GM23338 (cell line): ENCODE measurements at places on chromosomes 3 and 15. TPM values are rescaled to one million over a fixed set of nuclear protein-coding genes. Genes with fewer than 3 reads are reported as not detected.

- no peak for DNase-seq
- H3K27me3 ChIP-seq = no peaks in the 10 kb centered on the region
- H3K4me1 ChIP-seq = no peaks in the 10 kb centered on the region
Observed at GRCh38 chr15:58146749-58147148, 8.6 kb downstream of the AQP9 start.

DNA sequence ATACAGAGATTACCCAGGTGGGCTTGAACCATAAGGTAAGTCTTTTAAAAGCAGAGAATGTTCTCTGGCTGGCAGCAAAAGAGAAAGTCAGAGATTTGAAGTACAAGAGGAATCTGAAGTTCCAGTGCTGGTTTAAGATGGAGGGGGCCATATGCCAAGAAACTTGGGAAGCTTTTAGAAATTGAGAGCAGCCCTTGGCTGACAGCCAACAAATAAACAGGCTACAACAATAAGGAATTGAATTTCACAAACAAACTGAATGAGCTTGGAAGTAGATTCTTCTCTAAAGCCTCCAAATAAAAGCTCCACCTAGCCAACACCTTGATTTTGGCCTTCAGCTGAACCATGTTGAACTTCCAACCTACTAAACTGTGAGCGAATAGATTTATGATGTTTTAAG, 85.7 kb downstream of the TRIM42 start:
- H3K4me1 ChIP-seq = 0 out of 2 replicates have a peak, but pooled peaks cover 6% of the 10 kb centered on the region
- DNase-seq = no peak
- no peak overlapping the region for H3K27ac ChIP-seq
- H3K36me3 ChIP-seq = no peaks in the 10 kb centered on the region
- H3K4me3 ChIP-seq = no peak overlapping the region

GRCh38 chr3:195744437-195744836, 23.7 kb downstream of the MUC20 start:
- no peaks in the 10 kb centered on the region for H3K36me3 ChIP-seq
- no peak for DNase-seq
- no peak overlapping the region for H3K27ac ChIP-seq
- peaks cover 13% of the 10 kb centered on the region for H3K27me3 ChIP-seq
- H3K4me3 ChIP-seq = no peak overlapping the region

DNA sequence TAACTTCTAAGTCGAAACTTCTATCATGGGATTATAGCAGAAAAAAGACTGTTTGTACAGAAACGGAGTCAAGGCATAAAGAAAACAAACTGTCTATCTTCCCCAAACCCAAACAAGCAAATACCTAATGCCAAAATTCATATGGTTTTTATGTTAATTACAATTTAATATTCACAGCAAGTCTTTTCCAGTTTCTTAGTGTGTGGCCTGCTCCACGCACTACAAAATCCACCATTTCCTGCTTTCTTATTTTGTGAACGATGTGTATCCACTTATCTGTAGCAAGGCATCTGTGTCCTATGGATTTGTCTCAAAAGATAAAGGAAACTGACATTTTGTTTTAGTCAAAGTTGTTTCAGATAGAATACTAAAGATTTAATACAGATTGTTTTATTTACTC, 588.0 kb upstream of the CCDC54 start:
- no peak overlapping the region for H3K27ac ChIP-seq
- DNase-seq = no peak
- H3K27me3 ChIP-seq = no peaks in the 10 kb centered on the region
- H3K36me3 ChIP-seq = no peaks in the 10 kb centered on the region

DNA sequence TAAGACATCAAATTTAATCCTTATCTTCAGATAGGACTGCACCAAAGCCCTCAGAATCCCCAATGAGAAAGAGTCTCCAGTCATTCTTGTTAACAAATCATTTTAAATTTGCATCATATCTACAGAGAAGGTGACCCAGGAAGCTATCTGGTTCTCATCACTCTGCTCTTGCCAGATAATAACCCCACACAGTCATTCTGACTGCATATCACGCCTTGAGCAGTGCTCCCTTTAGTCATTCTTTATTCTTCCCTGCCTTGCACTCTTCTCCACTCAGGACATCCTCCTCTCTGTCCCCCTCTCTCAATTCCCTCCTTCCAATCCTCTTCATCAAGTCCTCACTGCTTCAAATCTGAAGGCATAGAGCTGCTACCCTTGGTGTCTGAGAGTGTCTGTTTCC, 83.7 kb upstream of the COL6A6 start:
- no peaks in the 10 kb centered on the region for H3K4me1 ChIP-seq
- DNase-seq = no peak
- no peak overlapping the region for H3K27ac ChIP-seq
- no peaks in the 10 kb centered on the region for H3K36me3 ChIP-seq
- no peaks in the 10 kb centered on the region for H3K27me3 ChIP-seq

GRCh38 chr3:139251529-139251928, 92.3 kb upstream of the MRPS22 start:
- H3K36me3 ChIP-seq = no peaks in the 10 kb centered on the region
- no peak for DNase-seq
- no peak overlapping the region for H3K4me3 ChIP-seq
- H3K27me3 ChIP-seq = no peaks in the 10 kb centered on the region
- H3K4me1 ChIP-seq = no peaks in the 10 kb centered on the region

- H3K4me1 ChIP-seq = peaks cover 16% of the 10 kb centered on the region
- H3K27ac ChIP-seq = no peak overlapping the region
- DNase-seq = no peak
- no peaks in the 10 kb centered on the region for H3K27me3 ChIP-seq
- no peak overlapping the region for H3K4me3 ChIP-seq
Observed at GRCh38 chr3:185250247-185250646, 3.6 kb downstream of the EHHADH start.

DNA sequence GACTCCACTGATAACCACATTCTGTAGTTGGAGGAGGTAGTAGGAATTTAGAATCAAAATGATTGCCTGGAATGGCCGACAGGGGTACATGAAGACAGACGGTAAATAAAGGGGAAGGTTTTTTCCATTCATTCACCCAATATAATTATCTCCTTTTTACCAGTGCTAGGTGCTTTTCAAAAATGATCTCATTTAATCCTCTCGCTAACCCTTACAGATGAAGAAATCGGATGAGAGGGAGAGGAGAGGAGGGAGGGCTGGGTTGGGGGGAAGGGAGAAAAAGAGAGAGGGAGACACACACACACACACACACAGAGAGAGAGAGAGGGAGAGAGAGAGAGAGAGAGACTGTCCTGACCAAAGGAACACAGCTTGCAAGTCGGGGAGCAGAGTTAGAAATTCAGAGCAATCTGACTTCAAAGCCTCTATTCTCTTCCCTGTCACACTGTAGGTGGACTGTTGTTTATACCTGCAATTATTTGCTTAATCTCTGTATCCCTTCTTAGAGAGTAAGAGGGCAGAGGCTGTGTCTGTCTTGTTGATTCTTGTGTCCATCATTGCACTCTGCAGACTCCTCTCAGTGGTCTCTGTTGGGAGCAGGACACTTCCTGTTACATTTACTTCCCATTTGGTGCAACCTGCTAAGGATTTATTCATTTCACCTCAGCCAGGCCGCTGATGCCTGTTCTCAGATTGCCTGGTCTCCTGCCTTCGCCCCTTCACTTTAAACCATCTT, 18.7 kb upstream of the PAQR9 start:
- peak; percentile 29 for DNase-seq
- no peak overlapping the region for H3K4me3 ChIP-seq
- H3K27ac ChIP-seq = no peak overlapping the region
- H3K4me1 ChIP-seq = peaks cover 16% of the 10 kb centered on the region
- H3K36me3 ChIP-seq = no peaks in the 10 kb centered on the region
- no peaks in the 10 kb centered on the region for H3K27me3 ChIP-seq

GRCh38 chr3:129304962-129305222, 26.2 kb downstream of the HMCES start:
- peaks cover 20% of the 10 kb centered on the region for H3K4me1 ChIP-seq
- DNase-seq = no peak

GRCh38 chr3:143031327-143031726, 30.0 kb downstream of the U2SURP start:
- H3K36me3 ChIP-seq = peaks cover 64% of the 10 kb centered on the region; the same call in 1 of the 2 replicates
- DNase-seq = no peak

- H3K27me3 ChIP-seq = no peaks in the 10 kb centered on the region
- peaks cover 31% of the 10 kb centered on the region for H3K4me1 ChIP-seq
- H3K4me3 ChIP-seq = no peak overlapping the region
Observed at GRCh38 chr3:46943237-46944187, 33.0 kb downstream of the CCDC12 start.

DNA sequence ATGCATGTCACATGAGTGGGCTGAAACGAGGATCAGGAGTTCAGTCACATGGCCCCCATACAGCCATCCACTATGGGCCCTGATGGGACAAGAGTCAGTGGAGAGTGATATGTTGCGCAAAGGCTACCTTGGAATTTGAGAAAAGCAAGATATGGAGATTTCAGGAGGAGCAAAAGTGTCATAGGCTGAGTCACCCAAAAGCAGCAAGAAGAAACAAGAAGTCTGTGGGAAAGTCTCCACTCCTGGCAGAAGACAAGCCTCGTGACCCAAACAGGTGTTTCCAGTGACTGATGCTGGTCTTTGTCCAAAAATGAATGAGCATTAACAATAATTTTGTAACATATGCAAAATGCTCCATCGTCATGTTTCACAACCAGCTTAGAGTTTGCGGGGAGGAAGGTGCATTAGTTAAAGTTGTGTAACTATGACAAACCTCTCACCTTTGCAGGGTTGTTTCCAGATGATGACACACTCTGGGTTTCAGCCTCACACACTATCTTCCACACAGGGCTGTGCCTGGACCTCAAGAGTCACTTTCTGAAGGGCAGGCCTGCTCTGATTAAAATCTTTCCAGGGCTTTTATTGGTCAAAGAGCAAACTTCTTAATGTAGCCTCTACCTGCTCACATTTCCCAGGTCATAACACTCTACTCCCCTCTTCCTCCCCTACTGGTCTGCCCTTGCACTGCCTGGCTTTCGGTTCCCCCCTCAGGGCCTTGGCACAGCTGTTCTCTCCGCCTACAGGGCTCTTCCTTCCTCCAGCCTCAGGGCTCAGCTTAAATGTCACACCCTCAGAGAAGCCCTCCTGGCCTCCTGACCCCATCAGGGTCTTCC, 3.9 kb upstream of the DNASE1L3 start:
- no peaks in the 10 kb centered on the region; the same call in 1 of the 2 replicates for H3K4me1 ChIP-seq
- H3K4me3 ChIP-seq = no peak overlapping the region
- no peaks in the 10 kb centered on the region for H3K27me3 ChIP-seq
- DNase-seq = peak; percentile 52
- H3K36me3 ChIP-seq = no peaks in the 10 kb centered on the region

- no peaks in the 10 kb centered on the region for H3K27me3 ChIP-seq
- no peaks in the 10 kb centered on the region; the same call in 1 of the 2 replicates for H3K4me1 ChIP-seq
- no peaks in the 10 kb centered on the region for H3K36me3 ChIP-seq
- DNase-seq = no peak
- H3K27ac ChIP-seq = no peak overlapping the region
Observed at GRCh38 chr3:99767291-99767690, 50.4 kb upstream of the CMSS1 start.

GRCh38 chr3:9102240-9102981, 139.1 kb upstream of the RAD18 start:
- no peaks in the 10 kb centered on the region for H3K27me3 ChIP-seq
- H3K4me3 ChIP-seq = no peak overlapping the region
- H3K4me1 ChIP-seq = peaks cover 26% of the 10 kb centered on the region
- no peaks in the 10 kb centered on the region for H3K36me3 ChIP-seq
- peak; percentile 92 for DNase-seq

- H3K4me3 ChIP-seq = peak overlapping the region; percentile 90
- no peak overlapping the region for H3K27ac ChIP-seq
- DNase-seq = peak; percentile 80
Observed at GRCh38 chr3:192915304-192915703, 2.4 kb downstream of the MB21D2 start.

GRCh38 chr3:101940521-101941317, 91.4 kb downstream of the NFKBIZ start:
- no peaks in the 10 kb centered on the region for H3K36me3 ChIP-seq
- no peak overlapping the region for H3K27ac ChIP-seq
- no peaks in the 10 kb centered on the region for H3K27me3 ChIP-seq
- peaks cover 4% of the 10 kb centered on the region; the same call in 1 of the 2 replicates for H3K4me1 ChIP-seq
- no peak overlapping the region for H3K4me3 ChIP-seq
- peak; percentile 62 for DNase-seq

DNA sequence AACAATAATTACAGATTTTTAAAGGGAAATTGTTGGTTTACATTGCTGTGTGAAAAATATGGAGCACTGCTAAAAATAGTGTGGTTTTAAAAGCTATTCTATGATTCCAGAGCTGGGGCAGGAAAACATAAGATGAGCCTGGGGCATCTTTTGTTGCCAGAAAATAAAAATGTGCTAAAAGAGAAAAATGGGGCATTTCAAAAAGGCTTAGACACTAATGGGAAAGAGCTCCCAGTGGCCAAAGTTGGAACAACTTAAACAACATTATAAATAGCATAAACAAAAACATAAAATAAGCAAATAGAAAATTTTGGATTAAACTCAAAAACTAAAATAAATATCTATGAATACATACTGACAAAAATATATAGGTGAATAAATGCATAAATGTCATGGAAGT, 478.9 kb downstream of the NLGN1 start:
- H3K27me3 ChIP-seq = no peaks in the 10 kb centered on the region
- H3K36me3 ChIP-seq = no peaks in the 10 kb centered on the region
- DNase-seq = peak; percentile 34
- H3K4me3 ChIP-seq = no peak overlapping the region
- H3K27ac ChIP-seq = no peak overlapping the region
- no peaks in the 10 kb centered on the region for H3K4me1 ChIP-seq

DNA sequence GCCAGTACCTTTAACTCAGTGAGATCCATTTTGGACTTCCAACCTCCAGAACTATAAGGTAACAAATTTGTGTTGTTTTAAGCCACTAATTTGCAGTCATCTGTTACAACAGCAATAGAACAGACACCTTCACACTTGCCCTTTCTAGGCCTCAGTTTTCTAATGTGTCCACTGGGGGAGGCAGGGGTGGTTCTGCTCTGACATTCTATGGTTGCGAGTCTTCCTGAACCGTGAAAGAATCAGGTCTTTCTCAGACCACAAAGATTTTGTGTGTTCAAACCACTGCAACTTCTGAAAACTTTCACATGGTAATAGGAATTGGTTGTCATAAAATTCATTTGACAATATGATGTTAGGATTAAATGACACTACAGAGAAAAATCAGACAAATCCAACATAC, 26.8 kb upstream of the CSTA start:
- no peak overlapping the region for H3K27ac ChIP-seq
- no peaks in the 10 kb centered on the region for H3K36me3 ChIP-seq
- no peaks in the 10 kb centered on the region for H3K27me3 ChIP-seq
- H3K4me1 ChIP-seq = no peaks in the 10 kb centered on the region

The MESP2 gene
- total RNA-seq = 0.16 and 1.3 TPM in 2 replicates

The IGSF10 gene
- 0.94 and 1.4 TPM in 2 replicates for total RNA-seq

The PCLAF gene
- total RNA-seq = 48.9 and 52.7 TPM in 2 replicates

The CGNL1 gene
- 57.8 and 58.0 TPM in 2 replicates for total RNA-seq

The LIPC gene
- total RNA-seq = not detected in 2 replicates

The GOLGA6L7 gene
- not detected in 2 replicates for total RNA-seq

The CKMT1A gene
- 16.0 and 27.3 TPM in 2 replicates for total RNA-seq

The CDC25A gene
- total RNA-seq = 126 and 131 TPM in 2 replicates
